ENCODE measurements at places on chromosomes 11 and 22. TPM values are rescaled to one million over a fixed set of nuclear protein-coding genes. Genes with fewer than 3 reads are reported as not detected.

The HIC2 gene
- 2.7 TPM for polyA plus RNA-seq

The MMP13 gene
- polyA plus RNA-seq: not detected

The RTN4R gene
- polyA plus RNA-seq: 2.7 TPM

The RANBP1 gene
- polyA plus RNA-seq: 369 TPM

The GTSE1 gene
- polyA plus RNA-seq: 25.7 TPM

The MFRP gene
- not detected for polyA plus RNA-seq

The HSD17B12 gene
- polyA plus RNA-seq: 112 TPM

The OSBP gene
- polyA plus RNA-seq: 26.3 TPM

The CD82 gene
- 2.8 TPM for polyA plus RNA-seq

The FOLH1 gene
- polyA plus RNA-seq: not detected

The CHRM1 gene
- polyA plus RNA-seq: not detected

The OR51B2 gene
- not detected for polyA plus RNA-seq

The NAALAD2 gene
- not detected for polyA plus RNA-seq

The GRM5 gene
- polyA plus RNA-seq: 0.01 TPM

The SPI1 gene
- polyA plus RNA-seq: 0.14 TPM

The ZNF280B gene
- polyA plus RNA-seq: 1.9 TPM

The SCN3B gene
- polyA plus RNA-seq: 0.25 TPM

The APOL3 gene
- not detected for polyA plus RNA-seq

The BACE1-AS gene
- polyA plus RNA-seq: 2.0 TPM

The TRPM5 gene
- not detected for polyA plus RNA-seq

The ENTHD1 gene
- not detected for polyA plus RNA-seq

The ANGPTL5 gene
- not detected for polyA plus RNA-seq

The GAS2 gene
- polyA plus RNA-seq: 0.84 TPM

The SYT8 gene
- 0.21 TPM for polyA plus RNA-seq

The SC5D gene
- 17.2 TPM for polyA plus RNA-seq
